Stimulated activated CD4-positive, alpha-beta T cell treated with anti-CD3 and anti-CD28 coated beads, Interleukin-2, amount 100 ng/mL, for 24 hours (primary cell): ENCODE measurements at places on chromosomes 7 and 10.

DNA sequence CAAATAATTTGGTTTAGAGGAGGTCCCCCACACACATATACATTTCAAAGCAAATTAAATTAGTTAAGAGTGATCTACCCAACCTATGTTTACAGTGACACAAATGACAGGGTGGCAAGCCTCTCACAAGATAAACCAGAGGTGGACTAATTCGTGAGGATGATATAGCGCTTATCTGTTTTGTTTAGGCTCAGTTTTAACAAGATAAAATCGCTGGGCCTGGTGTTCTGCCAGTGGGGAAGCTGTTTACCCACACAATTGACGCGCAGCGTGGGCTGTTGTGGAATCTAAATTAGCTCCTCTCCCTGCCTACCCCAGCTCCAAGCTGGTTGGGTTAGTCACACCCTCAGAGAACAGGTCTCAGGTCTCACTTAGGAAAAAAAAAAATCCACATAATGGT lies 16.7 kb upstream of the PLXNA4 start:
- no peak for DNase-seq

- no peak for DNase-seq
Measured at GRCh38 chr7:136887317-136887716, 18.9 kb downstream of the CHRM2 start.

GRCh38 chr10:69317626-69318105 lies 39.4 kb downstream of the HK1 start:
- DNase-seq: no peak

DNA sequence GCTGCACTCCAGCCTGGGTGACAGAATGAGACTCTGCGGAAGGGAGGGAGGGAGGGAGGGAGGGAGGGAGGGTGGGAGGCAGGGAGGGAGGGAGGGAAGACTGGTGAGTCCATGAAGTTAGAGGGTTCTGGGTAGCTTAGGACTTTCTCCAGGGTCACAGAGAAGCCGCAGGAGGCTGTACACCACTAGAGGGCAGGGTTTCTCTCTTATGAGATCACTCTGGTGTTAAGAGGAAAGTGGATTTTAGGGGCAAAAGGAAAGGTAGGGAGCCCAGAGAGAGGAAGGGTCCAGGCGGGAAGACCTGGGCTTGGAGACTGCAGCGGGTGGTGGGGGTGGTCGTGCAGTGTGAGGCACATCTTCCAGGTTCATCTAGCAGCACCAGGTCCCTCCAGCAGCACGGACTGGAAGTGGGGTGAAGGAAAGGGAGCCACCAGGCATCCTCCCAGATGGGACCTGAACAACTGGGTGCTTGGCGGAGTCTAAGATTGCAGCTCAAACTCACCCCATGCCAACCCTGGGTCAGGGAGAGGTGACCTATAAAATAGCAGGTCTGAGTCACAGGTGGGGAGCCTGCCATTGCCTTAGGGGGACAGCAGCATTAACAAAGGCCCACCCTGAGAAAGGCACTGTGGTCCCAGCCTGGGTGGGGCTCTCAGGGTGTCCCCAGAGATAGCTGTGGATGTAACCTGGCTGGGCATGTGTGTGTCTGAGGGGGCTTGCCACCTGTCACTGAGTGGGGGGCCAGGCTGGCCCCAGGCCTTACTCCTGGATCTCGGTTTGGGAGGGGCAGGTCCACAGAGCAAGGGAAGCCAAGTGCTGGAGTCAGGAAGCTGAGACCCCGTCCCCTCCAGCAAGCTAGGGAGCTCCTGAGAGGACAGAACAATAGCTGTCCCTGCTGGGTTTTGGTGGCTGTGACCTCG lies 48.5 kb upstream of the SLC29A3 start:
- DNase-seq: peak; percentile 39

- DNase-seq: no peak
Measured at GRCh38 chr7:94183289-94183749, 179.2 kb upstream of the BET1 start.

- DNase-seq: peak; percentile 74
Measured at GRCh38 chr7:148697256-148698006, 1.3 kb upstream of the CUL1 start.

DNA sequence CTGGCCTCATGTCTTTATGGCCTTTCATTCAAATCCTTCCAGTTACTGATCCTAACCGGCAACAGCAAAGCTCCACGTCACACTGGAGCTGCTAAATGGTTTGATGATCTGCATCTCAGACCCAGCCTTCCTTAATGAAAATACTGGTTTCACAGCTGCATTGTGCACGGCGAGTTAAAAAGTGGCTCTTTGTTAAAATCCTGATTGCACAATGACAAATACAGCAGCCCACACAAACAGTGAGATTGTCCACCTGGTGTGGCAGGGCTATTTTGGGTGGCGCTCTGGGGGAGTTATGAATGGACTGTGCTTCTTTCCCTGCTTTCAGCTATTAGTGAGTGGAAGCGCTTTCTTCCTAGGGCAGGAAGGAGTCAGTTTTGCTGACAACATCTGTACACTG lies 63.4 kb upstream of the C1QL3 start:
- DNase-seq: no peak

DNA sequence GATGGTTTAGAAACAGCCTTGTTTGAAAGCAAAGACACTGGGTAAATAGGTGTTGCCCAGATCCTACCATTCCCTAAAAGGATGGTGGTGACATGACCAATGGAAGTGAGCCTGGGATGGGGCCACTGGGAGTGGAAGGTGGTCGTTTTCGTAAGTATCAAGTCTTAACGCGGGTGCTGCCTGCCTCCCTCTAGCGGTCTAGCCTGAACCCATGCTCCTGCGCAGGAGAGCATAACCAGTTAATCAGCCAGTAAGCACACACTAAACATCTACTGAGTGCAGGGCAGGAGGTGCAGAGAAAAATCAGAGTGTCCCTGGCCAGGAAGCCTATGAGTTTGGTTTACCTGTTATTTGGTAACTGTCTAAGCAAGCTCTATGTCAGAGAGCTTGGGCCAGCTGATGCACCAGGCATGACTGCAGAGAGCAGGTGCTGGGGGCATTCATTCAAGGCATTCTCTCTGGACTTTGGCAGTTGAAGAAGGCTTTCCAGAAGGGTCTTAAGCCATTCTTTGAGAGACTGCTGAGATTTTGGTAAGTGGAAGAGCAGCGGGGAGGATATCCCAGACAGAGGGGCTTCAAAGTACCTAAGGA lies 930 bp downstream of the GARIN1A start:
- peak; percentile 20 for DNase-seq

DNA sequence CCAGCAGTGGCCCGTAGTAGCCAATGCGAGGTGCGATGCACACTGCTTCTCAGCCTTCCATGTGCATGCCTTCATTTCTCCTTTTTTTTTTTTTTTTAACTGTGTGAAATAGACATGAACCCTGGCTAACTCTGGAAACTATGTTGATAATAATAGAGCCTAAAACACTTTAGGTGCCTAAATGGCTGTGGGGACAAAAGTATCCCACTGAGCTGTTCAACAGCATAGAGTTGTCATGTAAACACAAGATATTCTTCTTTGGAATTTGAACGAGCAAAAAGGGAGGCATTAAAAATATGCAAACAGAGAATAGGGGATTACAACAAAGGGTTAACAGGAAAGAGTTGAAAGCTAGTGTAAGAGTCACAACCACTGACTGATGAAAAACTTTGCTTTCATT lies 162.1 kb upstream of the NOBOX start:
- no peak for DNase-seq
